ENCODE measurements at places on chromosomes 2 and 18.

DNA sequence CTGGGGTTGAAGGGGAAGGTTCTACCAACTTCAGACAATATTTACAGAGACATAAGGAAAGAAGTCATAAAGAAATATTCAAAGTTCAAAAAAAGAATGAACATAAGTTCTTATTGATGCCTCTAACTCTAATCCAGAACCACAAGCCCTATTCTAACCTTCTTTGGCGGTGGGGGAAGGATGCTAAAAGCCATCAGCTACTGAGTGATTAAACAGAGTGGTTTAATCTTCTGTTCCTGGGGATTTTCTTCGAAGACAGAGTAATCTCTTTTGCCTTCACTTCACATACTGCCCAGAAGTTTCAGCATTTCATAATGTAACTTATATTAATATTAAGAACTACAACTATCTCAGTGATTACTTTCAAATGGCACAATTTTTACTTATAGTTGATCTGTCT lies 51.2 kb upstream of the TXNDC2 start:
- no peak for DNase-seq

- no peak for DNase-seq
Observed at GRCh38 chr2:143928613-143929012, 591.3 kb downstream of the ZEB2 start.

- DNase-seq, result no peak
Observed at GRCh38 chr18:76538846-76539245, 43.8 kb upstream of the ZNF516 start.

DNA sequence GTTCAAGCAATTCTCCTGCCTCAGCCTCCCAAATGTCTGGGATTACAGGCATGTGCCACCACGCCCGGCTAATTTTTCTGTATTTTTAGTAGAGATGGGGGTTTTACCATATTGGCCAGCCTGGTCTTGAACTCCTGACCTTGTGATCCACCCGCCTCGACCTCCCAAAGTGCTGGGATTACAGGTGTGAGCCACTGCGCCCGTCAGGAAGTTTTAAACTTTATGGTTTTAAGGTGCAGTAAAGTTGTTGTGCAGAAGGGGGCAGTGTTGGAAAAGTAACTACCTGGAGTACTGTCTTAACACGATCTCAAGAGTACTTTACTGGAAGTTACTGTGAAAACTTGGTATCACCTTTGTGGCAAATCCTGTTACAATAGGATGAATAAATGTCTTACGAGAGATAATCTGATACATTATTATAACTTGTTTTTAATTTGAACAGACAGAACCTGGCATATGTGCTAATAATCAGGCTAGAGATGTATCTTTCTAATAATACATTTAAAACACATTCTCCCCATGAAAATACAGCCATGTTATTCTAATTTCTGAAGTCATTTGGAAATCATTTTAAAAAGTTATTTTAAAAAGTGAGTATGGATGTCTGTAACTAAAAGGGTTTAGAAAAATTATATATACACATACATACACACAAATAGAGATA lies 10.8 kb downstream of the SPDYA start:
- no peak for DNase-seq

- no peak for DNase-seq
Observed at GRCh38 chr2:102149243-102149642, 6.7 kb downstream of the IL1R1 start.

GRCh38 chr18:55031979-55032378 lies 72.7 kb upstream of the CCDC68 start:
- no peak for DNase-seq

DNA sequence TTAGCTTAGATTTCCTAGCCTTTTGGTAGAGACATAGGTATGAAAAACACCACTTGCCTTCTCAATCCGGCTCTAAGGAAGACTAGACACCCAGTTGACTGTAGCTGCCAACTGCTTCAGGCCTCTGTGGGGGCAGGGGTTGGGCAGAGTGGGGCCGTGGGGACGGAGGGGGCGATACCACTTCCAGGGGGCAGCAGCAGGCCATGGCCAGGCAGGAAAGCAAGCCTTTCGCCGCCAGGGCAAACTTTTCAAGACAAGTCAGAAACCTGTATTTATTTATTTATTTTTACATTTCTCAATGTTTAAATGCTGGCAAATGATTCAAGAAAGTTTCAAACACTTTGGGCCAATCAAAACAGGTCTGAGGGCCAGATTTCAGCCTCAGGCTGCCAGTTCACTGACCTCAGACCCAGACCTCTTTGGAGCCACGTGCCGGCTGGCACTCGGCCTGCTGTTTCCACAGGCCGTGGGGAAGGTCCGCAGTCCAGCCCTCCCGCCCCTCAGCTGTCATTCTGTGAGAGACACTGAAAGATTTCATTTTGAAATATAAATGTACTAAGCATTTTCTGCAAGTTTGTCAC lies 63.8 kb downstream of the MEX3C start:
- DNase-seq, result no peak

DNA sequence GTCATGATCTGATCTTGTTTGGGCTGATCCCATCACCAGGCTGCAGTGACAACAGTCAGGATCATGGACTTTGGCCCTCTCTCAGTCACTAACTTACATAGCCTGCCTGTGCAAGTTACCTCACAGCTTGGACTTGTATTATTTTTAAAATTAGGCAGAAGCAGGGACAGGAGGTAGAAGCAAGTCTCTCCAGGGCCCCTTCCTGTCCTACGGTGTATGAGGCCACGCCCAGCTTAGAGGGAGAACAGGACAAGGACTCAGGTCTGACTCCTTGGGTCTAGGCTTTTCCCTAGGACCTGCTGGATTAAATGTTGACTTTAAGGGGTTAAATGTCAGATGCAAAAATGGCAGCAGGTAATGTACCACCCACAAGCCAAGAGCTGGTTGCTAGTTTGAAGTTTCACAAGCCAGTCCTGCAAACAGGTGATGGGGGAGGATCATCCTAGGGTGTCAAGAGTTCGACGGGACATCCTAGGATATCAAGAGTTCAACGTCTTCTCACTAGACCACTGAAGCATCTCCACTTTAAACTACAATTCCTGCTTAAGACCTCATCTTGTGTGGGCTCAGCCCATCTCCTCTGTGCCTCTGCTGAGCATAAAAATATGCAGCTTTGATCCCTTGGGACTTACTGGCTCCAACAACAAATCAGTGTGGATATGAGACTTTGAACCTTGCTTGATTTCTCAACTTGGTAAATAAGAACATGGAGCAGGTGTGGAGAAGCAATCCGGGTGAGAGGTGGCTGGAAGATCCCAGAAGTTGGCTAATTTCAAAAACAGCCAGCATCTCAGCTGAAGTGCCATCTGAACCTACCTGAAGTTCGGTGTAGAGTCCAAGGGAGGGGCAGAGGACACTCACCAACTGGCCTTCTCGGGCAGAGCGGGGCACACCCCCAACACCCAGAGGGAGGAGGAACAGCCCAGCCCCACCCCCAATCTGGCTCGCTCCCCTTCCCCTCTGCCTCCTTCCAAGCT lies 39.5 kb downstream of the SFXN5 start:
- DNase-seq, result no peak

GRCh38 chr2:198314559-198315153 lies 510.3 kb downstream of the PLCL1 start:
- no peak for DNase-seq

- DNase-seq, result no peak
Observed at GRCh38 chr2:95388091-95388692, 14.3 kb upstream of the FAHD2A start.

DNA sequence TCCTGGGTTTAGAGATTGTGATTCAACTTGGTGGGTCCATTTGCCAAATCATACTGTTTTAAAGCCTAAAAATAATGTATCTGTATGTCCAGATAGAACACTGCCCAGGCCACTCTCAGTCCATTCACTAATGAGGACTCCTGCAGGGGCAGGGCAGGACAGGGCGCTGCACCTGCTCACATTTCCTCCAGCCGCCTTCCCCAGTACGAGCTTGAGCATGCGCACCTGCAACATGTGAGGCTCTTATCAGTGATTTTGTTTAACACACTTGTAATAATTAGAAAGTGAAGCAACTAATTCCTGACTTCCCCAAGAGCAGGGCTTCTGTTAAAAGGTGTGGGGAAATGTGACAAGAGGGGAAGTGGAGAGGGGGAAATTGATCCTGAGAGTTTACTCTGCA lies 89.7 kb downstream of the AFF3 start:
- no peak for DNase-seq

GRCh38 chr2:88248280-88248828 lies 78.2 kb downstream of the THNSL2 start:
- no peak for DNase-seq

GRCh38 chr2:185404578-185404977 lies 334.0 kb upstream of the FSIP2 start:
- no peak for DNase-seq

DNA sequence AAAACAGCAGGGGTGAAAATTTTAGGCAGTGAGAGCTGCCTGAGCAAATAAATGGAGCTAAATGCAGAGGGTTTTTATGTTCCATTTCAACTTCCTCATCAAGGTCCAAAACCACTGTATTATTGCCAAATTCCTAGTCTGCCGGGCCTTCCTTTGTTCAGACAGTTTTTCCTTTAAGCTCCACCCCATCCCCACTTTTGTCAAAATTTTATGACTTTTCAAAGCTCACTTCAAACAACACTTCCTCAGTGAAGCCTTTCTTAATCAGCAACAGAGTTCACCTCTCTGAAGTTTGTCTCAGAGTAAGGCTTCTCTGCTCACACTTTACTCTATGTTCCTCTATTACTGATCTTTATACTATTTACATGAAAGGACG lies 81.3 kb downstream of the CERKL start:
- DNase-seq, result no peak

DNA sequence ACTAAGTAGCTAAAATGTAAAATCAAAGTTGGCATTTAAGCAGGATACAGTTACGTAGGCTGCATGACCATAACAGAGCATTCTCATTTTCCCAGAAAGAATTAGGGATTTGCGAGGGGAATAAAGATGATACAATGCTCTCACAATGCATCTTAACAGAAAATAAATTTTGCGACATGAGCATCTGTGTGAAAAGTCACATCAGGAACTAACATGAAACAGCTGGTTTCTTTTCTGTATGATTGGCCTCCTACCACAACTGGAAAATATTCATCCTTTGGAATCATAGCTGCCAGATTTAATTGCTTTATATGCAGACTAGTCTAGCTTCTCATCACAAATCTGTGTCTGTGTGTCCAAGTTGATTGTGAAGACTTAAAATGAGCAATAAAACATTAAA lies 66.0 kb downstream of the KCTD18 start:
- no peak for DNase-seq

- no peak for DNase-seq
Observed at GRCh38 chr2:72931280-72931910, 14.1 kb downstream of the EMX1 start.

DNA sequence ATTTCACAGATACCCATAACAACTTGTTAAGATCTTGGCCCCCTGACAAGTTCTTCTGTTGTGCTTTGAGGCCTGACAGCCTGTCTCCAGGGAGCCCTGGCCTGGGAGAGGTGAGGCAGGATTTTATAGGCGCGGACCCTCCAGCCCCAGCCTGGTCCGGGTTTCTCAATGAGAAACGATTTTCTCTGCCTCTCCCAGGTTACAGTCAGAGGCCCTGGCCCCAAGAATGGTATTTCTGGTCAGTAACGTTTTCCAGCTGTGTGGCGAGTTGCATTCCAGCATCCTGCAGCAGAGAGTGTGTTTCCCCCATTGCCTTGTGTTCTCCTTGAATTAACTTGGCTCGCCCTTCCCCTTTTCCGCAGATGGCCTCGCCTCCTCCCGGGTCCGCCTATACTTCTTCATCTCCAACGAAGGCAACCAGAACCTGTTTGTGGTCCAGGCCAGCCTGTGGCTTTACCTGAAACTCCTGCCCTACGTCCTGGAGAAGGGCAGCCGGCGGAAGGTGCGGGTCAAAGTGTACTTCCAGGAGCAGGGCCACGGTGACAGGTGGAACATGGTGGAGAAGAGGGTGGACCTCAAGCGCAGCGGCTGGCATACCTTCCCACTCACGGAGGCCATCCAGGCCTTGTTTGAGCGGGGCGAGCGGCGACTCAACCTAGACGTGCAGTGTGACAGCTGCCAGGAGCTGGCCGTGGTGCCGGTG lies 3.0 kb downstream of the INHBB start:
- DNase-seq, result no peak

DNA sequence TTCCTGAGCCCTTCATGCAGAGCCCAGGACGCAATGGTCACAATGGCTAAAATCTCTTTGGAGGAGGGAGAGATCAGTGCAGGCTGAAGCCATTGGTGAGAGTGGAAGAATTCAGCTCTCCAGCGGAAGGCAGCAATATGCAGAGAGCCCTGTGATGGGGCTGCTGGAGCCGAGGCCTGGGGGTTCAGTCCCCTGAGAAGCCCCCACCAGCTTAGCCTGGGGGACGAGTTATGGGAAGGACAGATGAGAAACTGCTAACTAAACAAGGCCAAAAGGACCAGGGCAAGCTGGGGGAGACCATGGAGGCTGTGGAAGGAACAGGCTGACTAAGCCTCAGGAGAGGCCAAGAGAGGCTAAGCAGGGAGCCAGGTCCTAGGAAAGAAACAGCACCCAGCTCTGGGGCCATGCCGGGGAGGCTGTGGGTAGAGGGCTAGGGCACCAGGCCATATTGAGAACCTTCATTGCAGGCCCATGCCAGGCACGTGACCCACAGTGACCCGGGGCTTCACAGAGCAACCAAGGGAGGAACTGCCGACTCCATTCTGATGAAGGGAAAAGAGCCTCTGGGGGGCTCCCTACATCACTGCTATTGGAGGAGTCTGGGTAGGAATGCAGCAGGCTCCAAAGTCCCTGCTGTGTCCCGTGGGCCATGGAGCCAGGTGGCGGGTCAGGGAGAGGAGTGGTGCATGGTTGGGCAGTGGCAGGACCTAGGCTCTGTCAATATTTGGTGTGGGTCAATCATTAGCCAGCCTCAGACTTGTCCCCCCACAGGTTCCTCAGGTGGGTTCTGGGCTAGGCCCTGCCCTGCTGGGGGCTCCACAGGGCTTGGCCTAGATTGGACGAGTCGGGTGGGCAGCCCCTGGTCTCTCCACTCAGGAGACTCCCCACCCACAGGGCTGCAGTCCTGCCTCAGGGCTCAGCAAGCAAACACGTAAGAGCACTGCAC lies 19.8 kb downstream of the PROC start:
- DNase-seq, result no peak

DNA sequence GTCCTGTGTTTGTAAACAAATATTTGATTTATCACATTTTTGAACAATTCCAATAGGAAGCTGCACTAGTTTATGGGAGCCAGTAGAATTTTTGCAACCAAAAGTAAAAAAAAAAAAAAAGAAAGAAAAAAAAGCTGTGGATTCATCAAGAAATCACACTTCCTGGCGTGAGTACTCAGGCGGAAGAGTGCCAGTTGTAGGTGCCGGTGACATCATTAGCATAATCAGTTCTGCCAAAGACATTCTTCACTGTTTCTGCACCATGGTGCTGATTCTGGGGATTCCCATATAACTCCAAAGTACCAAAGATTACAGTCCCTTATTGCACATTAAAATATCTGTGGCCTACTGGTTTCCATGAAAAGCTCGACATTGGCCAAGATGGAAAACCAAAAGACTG lies 32.8 kb downstream of the RAPGEF4 start:
- no peak for DNase-seq

- DNase-seq, result no peak
Observed at GRCh38 chr18:36640021-36640952, 188.5 kb downstream of the TPGS2 start.
